ENCODE measurements at places on chromosomes 1 and 21.
A peak's percentile ranks its signal among the peaks of the same experiment; 100 is the strongest.

- peak; percentile 32 for DNase-seq
Observed at GRCh38 chr1:231683439-231684165, 57.0 kb downstream of the DISC1 start.

DNA sequence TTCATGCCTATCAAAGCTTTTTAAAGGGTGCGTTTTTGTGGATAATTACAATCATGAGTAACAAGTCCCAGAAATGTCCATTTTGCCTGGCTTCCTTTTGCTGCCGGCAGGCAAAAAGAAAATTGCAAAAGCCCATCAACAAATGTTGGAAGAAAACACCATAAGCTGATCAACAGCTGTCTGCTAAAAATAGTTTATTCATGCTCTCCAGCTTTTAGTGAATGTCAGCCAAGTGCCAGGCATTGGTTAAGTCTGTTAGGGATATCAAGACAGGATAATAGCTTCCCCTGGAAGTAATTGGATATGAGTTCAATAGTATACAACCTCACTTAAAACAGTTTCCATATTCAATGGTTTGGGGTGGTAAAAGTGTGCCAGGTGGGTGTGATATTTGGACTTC, 13.6 kb upstream of the AGMAT start:
- DNase-seq: no peak

DNA sequence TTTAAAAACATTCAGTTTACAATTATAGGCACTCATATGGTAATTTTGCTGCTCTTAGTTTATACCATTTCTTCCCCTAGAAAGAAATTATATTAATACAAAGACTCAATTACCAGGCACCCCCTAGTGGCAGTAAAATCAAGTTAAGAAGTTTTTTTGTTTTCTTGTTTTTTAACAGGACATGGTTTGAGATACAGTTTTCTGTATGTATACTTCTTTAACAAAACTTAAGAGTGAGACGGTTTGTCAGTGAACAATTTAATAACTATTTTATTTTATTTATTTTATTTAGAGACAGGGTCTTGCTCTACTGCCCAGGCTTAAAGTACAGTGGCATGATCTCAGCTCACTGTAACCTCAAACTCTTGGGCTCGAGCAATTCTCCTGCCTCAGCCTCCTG, 224.6 kb downstream of the FAF1 start:
- no peak for DNase-seq

- no peak for DNase-seq
Observed at GRCh38 chr1:54332781-54333585, 73.2 kb downstream of the SSBP3 start.

Data from Daoy (cell line).